AG04449 (cell line): ENCODE measurements at places on chromosomes 5 and 9.

DNA sequence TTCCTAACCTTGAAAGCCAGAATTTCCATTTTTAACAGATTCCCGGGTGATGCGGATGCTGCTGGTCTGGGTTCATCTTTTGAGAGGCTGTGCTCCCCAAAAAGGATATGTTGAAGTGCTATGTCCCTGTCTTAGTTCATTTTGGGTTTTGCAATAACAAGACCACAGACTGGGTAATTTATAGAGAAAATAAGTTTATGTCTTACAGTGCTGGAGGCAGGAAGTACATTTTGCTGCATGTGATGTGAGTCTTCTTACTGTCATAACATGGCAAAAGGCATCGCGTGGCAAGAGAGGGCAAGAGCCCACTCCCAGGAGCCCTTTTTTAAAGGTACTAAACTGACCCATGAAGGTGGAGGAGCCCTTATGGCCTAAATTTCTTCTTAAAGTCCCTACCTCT, 114.1 kb downstream of the DAPK1 start:
- no peak for DNase-seq

- DNase-seq = peak; percentile 74
These were observed 147.4 kb downstream of the ACTBL2 start for GRCh38 chr5:57335092-57335660.

DNA sequence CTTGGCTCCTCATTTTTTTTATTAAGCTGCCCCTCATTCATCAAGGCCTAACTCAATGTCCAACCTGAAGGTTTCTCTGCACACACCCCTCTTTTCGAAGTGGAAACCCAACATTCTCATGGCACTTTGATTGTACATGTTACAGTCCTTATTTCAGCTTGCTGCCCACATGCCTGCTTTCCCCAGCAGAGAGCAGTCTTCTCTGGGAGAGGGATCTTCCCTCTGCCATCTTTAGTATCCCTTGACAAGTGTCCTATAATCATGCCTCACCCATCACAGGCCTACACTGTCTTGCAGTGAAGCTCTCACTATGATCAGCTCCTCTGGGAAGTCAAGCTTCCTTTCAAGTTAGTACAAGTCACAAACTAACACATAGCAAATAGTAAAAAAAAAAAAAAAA, 175.1 kb downstream of the ACER2 start:
- DNase-seq = no peak

- no peak for DNase-seq
These were observed 5.3 kb upstream of the SHOC1 start for GRCh38 chr9:111799915-111800526.
